ENCODE measurements at places on chromosomes 6 and 20.

DNA sequence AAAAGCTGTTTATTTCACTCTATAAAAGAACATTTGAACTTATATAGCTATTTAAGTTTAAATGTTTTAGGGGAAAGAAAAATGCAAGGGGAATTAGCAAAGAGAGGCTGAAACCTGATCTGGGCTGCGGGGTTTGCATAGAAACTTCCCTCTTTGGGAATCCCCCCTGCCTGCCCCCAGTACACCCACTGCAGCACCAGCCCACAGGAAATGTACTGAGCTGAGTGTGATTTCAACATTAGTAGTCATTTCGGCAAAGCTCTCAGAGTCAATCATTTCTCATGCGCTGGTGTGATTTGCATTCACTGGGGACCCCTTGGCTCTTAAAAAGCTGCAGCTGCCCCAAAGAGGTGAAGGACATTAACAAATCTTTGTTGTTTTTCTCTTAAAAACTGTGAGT lies 859.4 kb downstream of the MAFB start:
- no peak for DNase-seq

- no peak for DNase-seq
Measured at GRCh38 chr6:165782134-165782533, 119.1 kb upstream of the PDE10A start.

DNA sequence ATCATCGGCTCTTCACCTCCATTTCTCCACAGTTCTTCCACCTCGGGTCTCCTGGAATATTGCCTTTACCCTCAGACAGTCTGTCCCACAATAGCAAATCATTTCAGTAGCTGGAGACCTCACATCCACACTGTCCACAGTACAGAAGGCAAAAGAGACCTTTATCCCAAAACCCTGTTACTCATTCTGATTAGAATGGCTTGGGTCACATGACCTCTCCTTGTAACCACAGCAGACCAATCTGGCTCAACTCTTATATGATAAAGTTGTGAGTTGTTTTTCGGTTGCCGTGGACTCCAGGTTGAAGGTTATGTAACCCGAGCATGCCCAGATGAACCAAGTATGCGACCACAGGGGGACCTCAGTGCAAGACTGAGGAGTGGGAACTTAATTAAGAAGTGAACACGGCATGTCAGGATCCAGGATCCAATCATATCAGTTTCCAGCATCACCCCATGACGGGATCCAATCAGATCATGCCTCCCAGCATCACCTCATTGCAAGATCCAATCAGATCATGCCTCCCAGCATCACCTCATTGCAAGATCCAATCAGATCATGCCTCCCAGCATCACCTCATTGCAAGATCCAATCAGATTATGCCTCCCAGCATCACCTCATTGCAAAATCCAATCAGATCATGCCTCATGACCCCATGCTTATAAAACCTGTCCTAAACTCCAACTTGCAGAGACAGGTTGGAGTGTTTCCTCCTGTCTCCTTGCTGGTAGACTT lies 68.7 kb downstream of the LY86 start:
- no peak for DNase-seq

- no peak for DNase-seq
Measured at GRCh38 chr6:2410656-2411380, 165.4 kb upstream of the GMDS start.

DNA sequence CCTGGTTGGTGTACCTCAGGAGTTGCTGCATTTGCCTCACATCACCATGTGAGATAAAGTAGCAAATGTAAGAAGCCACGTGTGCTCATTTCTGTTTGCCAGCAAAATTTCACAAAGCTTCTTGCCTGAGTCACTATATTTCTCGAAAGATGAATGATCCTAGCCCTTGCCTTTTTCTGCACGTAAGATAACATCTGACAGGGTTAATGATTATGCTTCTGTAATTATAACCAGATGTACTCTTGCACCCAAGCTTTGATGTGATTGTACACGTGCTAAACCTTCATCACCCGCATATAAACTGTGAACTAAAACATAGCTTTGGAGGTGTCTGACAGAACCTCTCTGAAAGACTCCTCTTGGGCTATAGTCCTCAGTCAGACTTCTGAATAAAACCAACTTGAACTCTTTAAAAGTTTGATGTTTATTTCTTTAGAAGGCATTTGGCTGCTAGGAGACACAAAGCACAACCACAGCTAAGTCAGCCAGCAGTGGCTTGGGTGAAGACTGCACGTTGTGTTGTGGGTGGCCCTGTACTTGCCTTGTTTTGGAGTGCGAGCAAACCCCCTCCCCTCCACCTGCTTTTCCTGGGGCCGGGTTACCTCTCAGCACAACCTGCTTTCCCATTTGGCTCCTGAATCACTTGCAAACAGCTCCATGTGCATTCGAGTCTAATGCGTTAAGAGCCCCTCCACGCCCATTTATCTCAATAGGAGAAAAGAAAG lies 19.3 kb downstream of the PROKR2 start:
- no peak for DNase-seq

- DNase-seq, result no peak
Measured at GRCh38 chr20:23125625-23126191, 39.6 kb upstream of the CD93 start.

DNA sequence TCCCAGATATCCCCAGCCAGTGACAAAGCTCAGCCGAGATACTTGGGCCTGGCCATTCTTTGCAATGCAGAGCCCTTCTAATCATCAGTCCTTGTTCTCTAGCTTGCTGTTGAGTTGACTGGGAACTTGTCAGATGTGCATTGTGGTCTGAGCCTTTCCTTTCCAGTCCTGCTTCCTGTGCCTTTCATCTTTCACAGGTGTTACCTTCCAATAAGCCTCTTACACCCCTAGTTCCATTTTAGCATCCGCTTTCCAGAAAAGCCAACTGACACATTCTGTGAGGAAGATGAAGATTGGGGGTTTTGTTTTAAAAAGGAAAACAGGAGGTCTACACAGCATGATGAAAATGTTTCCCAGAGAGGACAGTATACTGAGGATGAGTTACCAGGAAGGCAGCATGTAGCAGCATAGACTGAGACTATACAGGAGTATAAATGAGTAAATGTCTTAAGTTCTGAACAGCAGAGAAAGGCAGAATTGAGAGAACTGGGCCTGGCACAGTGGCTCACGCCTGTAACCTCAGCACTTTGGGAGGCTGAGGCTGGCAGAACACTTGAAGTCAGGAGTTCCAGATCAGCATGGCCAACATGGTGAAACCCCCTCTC lies 5.6 kb upstream of the CEP85L start:
- no peak for DNase-seq

GRCh38 chr6:25028328-25028727 lies 92.6 kb upstream of the RIPOR2 start:
- DNase-seq, result no peak

- DNase-seq, result no peak
Measured at GRCh38 chr6:134768931-134769330, 181.0 kb downstream of the ALDH8A1 start.

- DNase-seq, result no peak
Measured at GRCh38 chr20:58893355-58894120, 41.0 kb downstream of the GNAS start.

DNA sequence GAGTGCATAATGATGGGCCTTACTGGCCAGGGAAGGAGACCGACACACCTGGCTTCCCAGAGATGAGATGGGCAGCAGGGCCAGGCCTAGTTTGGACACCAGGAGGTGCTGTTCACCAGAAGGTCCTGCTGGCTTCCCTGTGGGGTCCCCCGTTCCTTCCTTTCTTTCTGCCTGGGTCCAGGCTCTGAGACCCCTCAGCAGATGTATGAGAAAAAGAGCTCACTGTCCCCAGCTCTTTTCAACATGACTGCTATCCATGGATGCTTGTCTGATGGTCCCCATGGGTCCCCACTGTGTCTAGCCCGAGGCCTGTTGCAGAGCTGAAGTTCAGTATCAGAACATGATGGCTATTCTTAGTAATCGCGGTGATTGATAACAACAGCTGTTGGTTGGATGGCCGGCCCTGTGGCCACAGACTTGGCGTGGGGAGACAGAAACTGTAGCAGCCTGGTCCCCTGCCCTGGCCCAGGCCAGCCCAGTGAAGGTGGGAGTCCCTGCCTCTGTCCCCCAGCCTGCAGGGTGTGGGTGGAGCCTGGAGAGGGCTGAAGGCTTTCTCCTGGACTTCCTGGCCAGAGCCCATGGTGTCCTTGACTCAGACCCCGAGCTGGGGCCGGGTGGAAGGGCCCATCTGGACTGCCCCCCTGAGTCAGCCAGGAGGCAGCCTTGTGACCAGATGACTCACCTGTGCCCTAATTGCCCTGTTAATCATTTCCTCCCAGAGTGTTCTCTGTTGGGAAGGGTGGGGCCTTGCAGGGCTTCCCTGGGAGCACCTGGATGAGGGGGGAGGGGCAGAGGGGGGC lies 9.9 kb upstream of the BAK1 start:
- DNase-seq, result no peak

DNA sequence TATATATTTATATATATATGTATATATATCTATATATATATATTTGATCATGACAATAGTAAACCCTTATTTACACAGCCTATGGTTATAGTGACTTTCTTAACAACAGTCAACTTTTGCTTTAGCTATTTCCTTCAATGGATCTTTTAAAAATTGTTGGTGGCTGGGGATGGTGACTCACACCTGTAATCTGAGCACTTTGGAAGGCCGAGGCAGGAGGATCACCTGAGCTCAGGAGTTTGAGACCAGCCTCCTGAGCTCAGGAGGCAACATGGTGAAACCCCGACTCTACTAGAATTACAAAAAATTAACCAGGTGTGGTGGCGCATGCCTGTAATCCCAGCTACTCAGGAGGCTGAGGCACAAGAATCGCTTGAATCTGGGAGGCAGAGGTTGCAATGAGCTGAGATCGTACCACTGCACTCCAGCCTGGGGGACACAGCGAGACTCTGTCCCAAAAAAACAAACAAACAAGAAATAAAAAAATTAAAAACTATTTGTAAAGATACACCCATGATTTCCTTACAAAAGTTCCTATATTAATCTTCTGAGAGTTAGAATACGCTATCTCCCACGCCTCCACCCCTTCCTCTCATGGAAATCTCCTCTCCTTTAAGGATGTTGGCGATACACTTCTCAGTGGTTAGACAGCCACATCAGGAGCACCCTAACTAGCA lies 29.2 kb upstream of the CNKSR3 start:
- no peak for DNase-seq
